Activated CD8-positive, alpha-beta T cell treated with anti-CD3 and anti-CD28 coated beads for 36 hours (primary cell): ENCODE measurements at places on chromosomes 3 and 15.
A peak's percentile ranks its signal among the peaks of the same experiment; 100 is the strongest.

GRCh38 chr3:12227833-12228232, 61.0 kb upstream of the PPARG start:
- no peak for DNase-seq

GRCh38 chr3:121295979-121296378, 249.8 kb downstream of the POLQ start:
- no peak for DNase-seq

DNA sequence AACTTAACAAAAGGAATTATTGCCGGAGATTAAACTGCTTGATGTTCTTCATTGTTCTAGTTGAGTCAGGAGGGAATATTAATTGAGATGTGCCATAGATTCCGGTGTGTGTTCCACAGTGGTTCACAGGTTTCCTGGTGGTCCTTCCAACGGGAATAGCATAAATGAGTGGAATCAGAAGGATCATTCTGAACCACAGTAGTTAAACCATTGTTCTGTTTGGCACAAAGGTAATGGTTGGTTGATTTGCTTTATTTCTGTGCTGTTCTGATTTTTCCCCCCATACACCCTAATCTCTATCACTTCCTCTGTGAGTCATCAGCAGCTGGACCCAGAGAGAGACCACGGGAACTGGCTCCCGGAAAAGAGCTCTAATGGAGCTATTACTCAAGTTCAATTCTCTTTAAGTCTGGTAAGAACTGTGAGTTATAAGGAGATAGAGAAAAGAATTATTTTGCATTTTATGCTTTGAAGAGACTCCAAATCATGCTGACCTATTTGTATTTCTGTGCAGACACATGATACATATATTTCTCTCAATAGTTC, 627.2 kb downstream of the ZIC1 start:
- DNase-seq, result no peak

GRCh38 chr3:123834631-123835030, 49.5 kb downstream of the MYLK start:
- DNase-seq, result no peak

DNA sequence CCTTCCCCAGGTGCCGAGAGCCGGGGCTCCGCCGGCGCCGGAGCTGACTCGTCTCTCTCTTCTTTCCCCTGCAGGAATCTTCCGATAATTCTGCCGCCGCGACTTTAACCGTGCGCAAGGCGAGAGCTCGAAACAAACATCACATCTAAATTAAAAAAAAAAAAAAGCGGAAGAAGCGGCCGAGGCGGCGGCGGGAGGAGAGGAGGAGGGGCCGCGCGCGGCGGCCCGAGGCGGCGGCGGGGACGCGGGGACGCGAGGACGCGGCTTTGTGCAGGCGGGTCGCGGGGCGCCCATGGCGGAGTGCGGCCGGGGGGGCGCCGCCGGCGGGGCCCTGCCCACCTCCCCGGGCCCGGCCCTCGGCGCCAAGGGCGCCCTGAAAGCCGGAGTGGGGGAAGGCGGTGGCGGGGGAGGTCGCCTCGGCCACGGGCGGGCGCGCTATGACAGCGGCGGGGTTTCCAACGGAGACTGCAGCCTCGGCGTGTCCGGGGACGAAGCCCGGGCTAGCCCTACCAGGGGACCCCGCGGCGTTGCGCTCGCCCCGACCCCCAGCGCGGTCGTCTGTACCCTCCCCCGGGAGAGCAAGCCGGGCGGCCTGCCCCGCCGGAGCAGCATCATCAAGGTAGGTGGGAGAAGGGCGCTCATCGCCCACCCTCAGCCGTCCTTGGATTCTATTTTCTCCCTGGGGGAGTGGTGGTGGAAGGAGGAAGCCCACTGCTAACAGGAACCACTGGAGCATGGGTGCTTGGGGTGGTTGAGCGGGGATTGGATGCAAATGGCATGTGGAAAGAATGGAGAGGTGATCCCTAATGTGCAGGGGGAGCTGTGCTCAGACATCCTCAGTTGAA, at the start of gene PLCL2:
TSS of gene PLCL2 (plus strand) at position 208 of the 845 bp plus-strand sequence. CDS start at position 293, 85 bp downstream.
- peak; percentile 69 for DNase-seq

DNA sequence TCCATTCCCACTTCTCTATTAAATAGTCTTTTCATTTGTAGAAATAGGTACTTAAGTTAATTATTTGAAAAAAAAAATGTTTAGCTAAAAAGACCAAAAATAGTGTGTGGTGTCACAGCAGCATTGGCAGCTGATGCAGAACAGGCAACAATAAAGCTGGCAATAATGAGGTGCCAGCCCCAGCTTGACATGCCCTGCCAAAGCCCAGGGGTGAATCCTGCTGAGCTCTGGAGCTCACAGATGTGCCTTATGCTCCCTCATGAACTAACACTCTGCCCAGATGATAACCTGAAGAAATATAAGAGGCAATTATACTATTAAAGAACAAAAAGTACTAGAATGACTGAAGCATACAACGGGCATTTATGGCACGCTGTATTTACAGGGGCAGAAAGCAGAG, 63.8 kb downstream of the IGSF11 start:
- no peak for DNase-seq

GRCh38 chr3:182732232-182733015, 60.9 kb upstream of the ATP11B start:
- DNase-seq, result no peak

GRCh38 chr15:91223863-91224262, 123.8 kb downstream of the SV2B start:
- DNase-seq, result no peak

DNA sequence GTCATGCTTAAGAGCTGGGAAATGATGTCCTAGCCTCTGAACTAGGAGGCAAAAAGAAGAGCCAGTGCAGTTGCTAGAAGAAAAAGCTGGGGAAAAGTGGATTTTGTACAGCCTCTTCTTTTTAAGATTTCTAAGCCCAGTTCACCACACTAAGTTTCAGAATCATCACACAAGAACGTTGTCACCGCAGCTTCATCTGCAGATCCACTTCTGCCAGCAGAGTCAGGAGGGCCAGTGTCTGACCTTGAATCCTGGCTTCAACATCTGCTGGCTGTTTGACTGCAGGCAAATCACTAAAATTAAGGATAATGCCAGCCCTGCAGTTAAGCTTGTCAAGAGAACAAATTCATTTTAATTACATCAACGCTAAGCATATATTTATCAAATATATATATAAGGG, 36.2 kb downstream of the HDC start:
- DNase-seq, result no peak

DNA sequence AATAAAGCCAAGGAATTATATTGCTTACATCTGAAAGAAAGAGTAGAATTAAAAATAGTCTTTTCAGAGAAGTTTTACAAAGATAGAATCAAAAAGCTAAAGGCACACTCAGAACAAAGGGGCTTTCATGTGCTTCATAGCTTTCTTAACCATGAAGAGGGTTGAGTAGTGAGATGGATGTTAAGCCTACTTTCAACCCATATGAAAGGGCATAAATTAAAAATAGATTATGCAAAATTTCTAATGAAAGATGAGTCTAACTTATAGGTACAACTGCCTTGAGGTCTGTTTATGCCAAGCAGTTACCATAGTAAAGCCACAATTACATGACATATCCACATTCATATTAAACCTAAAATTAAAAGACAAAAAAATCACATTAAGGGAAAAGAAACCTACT, 223.3 kb upstream of the ARHGEF26 start:
- DNase-seq, result no peak

GRCh38 chr3:187518207-187518606, 150.0 kb downstream of the RTP4 start:
- DNase-seq, result no peak

DNA sequence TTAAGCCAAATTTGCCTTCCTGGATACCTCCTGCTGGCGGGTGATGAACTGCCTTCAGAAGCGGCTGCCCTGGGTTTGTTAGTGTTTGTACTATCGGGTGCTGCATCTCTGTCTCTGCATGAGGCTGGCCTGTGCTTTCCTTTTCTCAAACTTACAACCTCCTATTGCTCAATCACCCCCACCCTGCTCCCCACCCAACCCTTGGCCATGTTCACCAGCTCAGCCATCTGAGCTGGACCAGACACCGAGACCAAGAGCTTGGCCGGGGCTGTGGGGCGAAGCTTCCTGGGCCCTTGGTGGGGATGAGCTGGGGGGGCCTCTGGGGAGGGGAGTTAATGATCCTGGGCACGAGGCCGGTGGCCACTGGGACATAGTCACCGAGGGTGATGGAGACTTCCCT, 16.8 kb upstream of the FBLN2 start:
- no peak for DNase-seq

DNA sequence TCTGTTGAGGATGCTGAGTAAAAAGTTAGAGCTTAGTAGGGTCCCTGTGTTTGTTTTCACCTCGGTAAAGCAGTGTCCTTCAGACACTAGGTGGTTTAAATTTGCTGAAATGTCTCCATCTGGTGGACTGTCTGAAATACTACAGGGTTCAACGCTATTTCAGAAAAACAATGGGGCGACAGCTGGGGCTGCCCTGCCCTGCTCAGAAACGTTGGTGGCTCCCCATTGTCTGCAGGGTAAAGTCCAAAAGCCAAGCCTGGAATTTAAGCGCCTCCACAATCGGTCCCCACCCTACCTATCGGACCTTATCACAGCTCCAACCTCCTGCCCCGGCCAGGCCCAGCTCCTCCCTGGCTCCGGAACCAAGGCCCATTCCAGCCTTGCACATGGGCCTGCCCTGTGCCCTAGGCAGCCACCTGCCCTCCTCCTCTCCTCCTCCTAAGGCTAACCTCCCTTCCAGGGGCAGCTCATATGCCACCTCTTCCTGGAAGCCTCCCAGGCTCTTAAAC, 4.3 kb upstream of the TSEN2 start:
- peak; percentile 31 for DNase-seq

DNA sequence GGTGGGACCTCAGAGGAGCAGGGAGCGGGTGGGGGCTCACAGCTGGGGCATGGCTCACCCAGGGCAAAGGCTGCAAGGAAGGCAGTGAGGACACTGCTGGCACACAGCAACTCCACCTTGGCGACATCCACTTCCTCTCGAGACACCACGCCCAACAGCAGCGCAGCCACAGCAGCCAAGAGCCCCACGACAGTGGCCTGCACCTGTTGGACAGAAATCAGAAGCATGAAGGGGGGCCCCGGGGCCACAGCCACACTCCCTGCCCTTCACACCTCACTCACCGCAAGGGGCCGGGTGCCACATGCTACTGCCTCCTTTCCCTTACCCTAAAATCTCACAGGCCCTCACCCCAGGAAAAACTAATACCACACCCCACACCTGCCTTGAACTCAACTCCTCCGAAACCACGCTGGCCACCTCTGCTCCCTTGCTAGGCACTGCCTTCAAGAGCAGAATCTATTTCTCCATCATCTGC, 57.3 kb downstream of the ROPN1B start:
- DNase-seq, result no peak

DNA sequence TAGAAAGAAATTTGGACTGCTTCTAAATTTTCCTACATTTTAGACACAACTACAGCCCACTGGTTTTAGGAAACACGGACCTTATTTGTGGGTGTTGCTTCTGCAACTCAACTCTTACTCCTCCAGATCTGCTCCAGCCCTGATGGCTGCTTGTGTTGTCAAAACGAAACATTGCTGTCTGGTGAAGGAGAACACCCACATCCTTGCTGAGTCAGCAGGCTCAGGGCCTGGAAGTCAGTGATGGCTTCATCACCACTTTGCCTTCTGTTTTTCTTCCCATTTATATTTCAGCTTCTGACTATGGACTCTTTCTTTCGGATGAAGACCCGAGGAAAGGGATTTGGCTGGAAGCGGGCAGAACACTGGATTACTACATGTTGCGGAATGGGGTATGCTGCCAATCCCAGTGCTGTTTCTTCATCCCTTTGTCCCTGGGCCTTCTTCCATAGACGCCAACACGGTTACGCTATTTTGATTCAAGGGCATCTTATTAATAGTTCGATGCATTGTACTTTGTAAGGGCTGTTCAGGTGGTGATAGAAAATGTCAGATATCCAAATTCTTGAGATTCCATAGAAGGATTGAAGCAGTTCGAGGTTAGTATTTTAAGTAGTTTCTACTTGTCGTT, 392.6 kb upstream of the TPM1 start:
- DNase-seq, result peak; percentile 37

DNA sequence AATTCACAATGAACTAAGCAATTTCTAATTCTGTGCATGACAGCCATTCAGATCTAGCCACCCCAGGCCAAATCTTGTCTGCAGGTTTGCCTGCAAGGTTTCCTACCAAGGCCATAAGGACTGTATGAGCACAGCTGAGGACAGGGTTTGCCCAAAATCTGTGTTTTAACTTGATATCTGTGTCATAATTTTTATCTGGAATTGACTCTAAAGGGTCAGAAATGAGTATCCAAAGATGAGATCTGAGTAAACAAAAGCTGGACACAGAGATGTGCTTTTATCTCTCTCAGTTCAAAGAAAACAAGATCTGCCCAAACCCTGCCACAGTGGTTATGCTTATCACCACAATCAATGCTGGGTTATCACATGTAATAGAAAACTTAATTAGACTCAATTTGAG, 154.6 kb upstream of the COL8A1 start:
- DNase-seq, result no peak

- no peak for DNase-seq
Measured at GRCh38 chr15:95739131-95739530, 591.4 kb upstream of the NR2F2 start.

- DNase-seq, result no peak
Measured at GRCh38 chr3:41194701-41195100, 4.6 kb upstream of the CTNNB1 start.

DNA sequence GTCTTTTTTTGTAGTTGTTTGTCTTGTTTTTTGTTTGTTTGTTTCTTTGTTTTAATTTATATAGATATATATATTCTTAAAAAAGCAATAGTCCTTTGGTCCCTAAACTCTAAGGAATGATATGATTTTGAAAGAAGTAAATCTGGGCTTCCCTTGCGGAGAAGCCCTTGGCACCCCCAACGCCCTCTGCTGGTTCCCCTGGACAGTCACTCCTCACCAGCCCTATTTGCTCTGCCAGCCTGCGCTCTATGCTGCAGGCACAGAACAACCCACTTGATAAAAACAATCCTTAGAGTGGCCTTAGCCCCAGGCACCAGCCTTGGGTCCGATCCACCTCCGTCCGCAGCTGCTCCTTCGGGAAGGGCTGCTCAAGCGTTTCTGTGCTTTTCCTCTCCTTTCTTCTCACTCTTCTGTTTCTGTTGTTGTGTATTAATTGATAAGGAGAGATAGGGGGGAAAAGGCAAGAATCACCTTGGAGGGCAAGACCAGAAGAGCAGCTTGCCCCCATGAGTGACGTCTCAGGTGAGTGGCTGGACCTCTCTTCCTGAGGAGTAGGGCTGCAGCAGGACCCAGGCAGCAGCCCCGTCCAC, 13.7 kb upstream of the PARP6 start:
- DNase-seq, result peak; percentile 56

DNA sequence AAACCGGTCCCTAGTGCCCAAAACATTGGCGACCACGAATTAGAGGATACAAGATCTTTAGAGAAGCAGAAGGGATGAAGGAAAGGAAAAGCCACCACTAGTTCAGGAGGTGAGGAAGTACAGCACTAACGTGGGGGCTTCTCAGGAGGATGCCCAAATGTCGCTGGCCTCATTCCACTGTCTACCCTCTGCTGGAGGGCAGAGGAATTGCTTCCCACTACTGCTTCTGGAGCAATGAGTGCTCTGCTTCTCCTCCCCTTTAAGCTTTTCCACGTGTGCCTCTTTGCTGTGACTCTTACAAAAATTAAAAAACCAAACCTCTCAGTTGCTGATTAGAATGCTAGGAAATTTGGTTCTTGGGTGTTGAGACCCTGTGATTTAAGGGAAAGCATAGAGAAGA, 281.3 kb downstream of the CLSTN2 start:
- peak; percentile 6 for DNase-seq
